Effector memory CD4-positive, alpha-beta T cell (primary cell): ENCODE measurements at places on chromosomes 13 and 19.

DNA sequence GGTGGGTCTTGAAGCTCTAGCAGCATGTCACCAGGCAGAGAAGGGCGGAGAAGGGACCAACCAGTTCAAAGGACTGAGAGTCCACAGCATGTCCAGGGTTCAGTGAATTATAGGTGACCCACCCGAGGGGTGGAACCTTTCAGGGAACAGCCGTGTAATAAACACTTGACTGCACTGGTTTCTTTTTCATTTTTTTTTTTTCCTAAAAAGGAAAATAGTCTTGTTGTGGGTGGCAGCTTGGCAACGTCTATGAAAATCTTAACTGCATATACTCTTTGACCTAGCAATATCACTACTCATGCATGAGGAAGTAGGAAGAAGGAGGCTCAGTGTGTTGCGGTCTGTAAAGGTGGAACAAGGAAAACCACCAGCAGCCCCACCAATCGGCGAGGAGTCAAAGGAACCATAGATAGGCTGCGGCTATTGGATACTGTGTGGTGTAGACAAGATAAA lies 13.0 kb upstream of the MYH14 start:
- no peak for DNase-seq

GRCh38 chr19:19004144-19004543 lies 29.2 kb downstream of the SUGP2 start:
- no peak for DNase-seq

DNA sequence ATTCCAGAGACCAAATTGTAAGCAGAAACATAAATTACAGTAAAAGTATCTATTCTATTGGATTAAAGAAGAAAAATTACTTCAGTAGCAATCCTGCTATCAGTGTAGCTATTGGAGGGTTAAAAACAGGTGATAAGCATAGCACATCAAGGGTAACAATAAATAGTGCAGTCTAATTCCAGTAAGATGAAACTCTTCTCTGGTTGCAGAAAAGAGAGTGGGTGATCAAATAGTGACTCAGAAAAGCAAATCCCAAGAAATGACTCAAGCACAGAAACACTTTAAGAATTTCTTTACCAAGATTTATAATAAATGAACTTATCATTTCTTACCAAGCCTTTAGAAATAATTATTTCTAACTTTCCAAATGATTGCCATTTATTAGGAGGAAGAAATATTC lies 135.7 kb downstream of the LMO7 start:
- DNase-seq: no peak

DNA sequence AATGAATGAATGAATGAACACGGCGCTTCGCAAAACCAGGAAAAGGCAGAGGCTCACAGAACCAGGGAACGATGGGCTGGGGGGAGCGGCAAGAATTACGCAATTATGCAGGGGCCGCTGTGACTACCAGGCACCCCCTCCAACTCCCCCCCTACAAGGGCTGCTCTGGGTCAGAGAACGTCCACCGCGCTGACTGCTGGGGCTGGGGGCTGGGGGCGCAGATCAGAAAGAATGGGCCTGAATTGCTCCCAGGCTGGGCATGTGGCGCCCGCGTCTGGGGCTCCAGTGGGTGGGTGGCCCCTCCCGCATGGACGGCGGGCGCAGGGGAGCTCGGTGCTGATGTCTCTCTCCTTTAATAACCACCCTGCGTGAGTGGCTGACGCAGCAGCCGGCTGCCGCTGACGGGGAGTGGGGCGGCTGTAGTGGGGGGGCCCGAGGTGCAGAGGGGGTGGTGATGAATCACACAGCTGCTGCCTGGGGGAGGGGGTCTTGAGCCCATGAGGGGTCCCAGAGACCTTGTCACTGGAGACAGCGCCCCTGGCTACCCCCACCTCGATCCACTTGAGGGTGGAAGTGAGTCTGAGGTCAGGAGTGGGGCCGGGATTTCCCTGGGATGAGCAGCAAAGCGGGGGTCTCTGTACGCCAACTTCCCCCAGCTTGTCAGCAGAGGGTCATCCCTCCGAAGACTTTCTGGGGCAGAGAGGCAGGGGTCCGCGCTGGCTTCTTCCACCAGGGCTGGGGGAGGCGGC lies 1.5 kb upstream of the CIRBP start:
- DNase-seq: peak; percentile 43

DNA sequence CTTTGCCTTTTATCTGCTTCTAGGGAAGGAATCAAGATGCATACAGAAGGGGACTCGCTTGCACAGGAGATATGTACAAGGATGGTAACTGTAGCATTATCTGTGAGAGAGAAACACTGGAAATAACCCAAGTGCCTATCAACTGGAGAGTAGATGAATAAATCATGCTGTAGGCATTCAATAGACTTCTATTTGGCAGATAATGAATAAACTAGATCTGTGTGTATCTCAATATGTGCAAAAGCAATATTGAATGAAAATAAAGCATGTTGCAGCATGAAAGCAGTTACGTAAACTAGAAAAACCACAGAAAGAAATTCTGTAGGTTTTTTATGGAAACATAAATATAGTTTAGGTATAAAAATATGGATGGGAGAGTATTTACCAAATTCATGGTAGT lies 38.6 kb upstream of the RGCC start:
- no peak for DNase-seq

- DNase-seq: no peak
These were observed 83.8 kb downstream of the RNASEH2B start for GRCh38 chr13:50993371-50993770.

- peak; percentile 60 for DNase-seq
These were observed 729 bp upstream of the ARID3A start for GRCh38 chr19:925087-925525.
